Left ventricle myocardium inferior (tissue), 1 donor: ENCODE measurements at places on chromosomes 7 and 10. TPM values are rescaled to one million over a fixed set of nuclear protein-coding genes. Genes with fewer than 3 reads are reported as not detected.

CYP2C19 gene
- total RNA-seq = not detected

KAZALD1 gene
- 5.1 TPM for total RNA-seq

ZNF277 gene
- total RNA-seq = 14.6 TPM

- H3K4me3 ChIP-seq = no peak overlapping the region
- no peaks in the 10 kb centered on the region for H3K36me3 ChIP-seq
- DNase-seq = no peak
- no peaks in the 10 kb centered on the region for H3K4me1 ChIP-seq
- H3K27ac ChIP-seq = no peak overlapping the region
Observed at GRCh38 chr7:140484951-140485499, 5.7 kb upstream of the MKRN1 start.

- H3K27ac ChIP-seq = no peak overlapping the region
- no peaks in the 10 kb centered on the region for H3K27me3 ChIP-seq
- no peaks in the 10 kb centered on the region for H3K36me3 ChIP-seq
- no peak for DNase-seq
Observed at GRCh38 chr10:110553905-110554304, 13.6 kb upstream of the SMC3 start.

DNA sequence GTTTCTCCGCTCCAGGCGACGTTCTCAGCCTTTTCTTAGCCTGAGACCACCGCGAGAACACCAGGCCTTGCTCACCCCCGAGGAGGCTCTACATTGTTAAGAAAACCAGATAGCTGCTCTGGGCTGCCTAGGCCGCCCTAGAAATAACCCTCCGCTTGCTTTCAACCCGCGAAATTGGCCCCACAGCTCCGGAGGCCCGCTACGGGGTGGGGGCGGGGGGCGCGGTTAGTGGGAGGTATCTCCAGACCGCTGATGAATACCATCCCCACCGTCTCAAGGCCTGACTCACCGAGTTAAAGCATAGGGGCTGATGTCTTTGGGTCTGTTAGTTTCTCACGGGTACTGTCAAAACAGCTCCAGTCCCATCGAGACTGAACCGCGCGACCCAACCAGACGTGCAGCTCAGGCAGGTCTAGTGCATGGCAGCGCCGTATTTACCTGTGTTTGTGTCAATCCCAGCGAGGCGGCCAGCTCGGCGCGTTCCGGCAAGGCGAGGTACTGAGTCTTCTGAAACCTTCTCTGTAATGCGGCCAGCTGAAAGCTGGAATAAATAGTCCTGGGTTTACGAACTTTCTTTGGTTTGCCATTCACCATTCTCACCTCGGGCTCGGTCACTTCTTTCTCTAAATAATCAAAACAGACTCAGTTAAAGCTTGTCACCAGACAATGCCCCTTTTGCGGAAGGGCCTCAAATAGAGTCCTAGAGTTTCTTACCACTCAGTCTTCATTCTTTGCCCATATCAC lies 2.7 kb downstream of the DLX5 start:
- H3K36me3 ChIP-seq = no peaks in the 10 kb centered on the region
- H3K4me3 ChIP-seq = no peak overlapping the region
- H3K4me1 ChIP-seq = peaks cover 73% of the 10 kb centered on the region
- H3K27ac ChIP-seq = no peak overlapping the region
- DNase-seq = no peak

GRCh38 chr7:38451840-38452239 lies 178.4 kb upstream of the TARP start:
- H3K27ac ChIP-seq = no peak overlapping the region
- DNase-seq = no peak
- no peaks in the 10 kb centered on the region for H3K27me3 ChIP-seq
- no peak overlapping the region for H3K4me3 ChIP-seq

DNA sequence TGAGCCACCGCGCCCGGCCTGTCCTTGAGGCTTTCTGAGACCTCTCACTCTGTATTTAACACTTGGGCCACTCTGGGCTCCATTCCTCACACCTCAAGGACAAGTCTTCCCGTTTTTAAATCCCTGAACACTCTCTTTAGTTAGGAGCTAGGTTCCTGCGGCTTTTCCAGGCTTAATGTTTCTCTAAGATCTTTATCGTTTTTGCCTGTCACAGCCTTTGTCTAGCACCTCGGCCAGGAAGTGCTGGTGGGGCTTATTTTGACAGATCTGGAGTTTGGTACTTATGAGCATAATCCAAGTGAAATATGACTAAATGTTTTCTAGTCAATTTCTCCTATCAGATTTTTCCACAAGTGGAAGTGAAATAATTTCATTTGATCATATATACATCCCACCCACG lies 186.6 kb downstream of the DPY19L1 start:
- H3K27ac ChIP-seq = no peak overlapping the region
- no peaks in the 10 kb centered on the region for H3K4me1 ChIP-seq
- peaks cover 19% of the 10 kb centered on the region for H3K27me3 ChIP-seq
- H3K4me3 ChIP-seq = no peak overlapping the region
- no peaks in the 10 kb centered on the region for H3K36me3 ChIP-seq

DNA sequence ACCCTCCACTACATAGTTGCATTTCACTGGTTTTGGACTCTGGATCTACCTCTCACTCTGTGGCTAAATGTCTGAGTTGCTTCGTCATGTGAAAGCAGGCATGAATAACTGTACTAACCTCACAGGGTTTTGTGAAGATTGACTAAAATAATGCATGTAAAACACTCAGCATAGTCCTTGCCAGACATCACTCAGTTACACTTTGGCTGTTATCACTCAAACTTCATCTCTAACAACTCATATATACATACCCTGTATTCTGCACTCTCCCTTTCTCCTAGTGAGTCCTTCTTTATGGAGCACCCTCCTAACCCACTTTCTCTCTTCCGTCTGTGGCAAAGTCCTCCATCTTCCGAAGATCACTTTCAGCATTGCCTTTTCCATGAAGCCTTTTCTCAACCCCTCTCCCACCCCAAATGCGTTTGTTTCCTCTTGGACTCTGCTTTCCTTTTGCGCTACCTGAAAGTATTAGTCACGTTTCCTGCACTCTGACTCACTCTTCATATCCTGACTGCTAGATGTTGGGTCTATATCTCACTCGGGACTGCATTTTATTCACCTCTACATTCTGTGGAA lies 72.6 kb downstream of the OSBPL3 start:
- no peak overlapping the region for H3K4me3 ChIP-seq
- peaks cover 59% of the 10 kb centered on the region for H3K4me1 ChIP-seq
- H3K27me3 ChIP-seq = no peaks in the 10 kb centered on the region
- no peaks in the 10 kb centered on the region for H3K36me3 ChIP-seq
- no peak overlapping the region for H3K27ac ChIP-seq

- H3K36me3 ChIP-seq = peaks cover 3% of the 10 kb centered on the region
- no peaks in the 10 kb centered on the region for H3K27me3 ChIP-seq
- no peak overlapping the region for H3K27ac ChIP-seq
Observed at GRCh38 chr7:590731-591551, 71.3 kb upstream of the PDGFA start.

GRCh38 chr7:45974540-45975360 lies 53.7 kb upstream of the IGFBP3 start:
- no peak overlapping the region for H3K4me3 ChIP-seq
- H3K4me1 ChIP-seq = peaks cover 25% of the 10 kb centered on the region
- H3K36me3 ChIP-seq = no peaks in the 10 kb centered on the region

DNA sequence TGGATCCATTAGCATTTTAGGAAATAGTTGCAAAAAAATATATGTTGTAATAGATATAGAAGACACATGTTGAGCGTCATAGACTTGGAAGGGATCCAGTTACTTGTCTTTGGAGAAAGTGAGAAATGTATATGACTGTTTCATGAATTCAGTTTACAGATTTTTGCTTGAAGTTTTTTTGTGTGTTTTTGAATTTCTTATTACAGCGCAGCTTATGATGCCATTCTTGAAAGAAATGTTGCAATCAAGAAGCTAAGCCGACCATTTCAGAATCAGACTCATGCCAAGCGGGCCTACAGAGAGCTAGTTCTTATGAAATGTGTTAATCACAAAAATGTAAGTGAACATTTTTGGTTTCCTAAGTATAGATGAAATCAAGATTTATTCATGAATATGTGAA lies 98.2 kb downstream of the MAPK8 start:
- H3K4me1 ChIP-seq = peaks cover 9% of the 10 kb centered on the region
- H3K27ac ChIP-seq = no peak overlapping the region
- no peak overlapping the region for H3K4me3 ChIP-seq
- DNase-seq = no peak
- no peaks in the 10 kb centered on the region for H3K27me3 ChIP-seq

GRCh38 chr7:157738066-157738460 lies 401.3 kb downstream of the DNAJB6 start:
- H3K36me3 ChIP-seq = no peaks in the 10 kb centered on the region
- H3K27ac ChIP-seq = no peak overlapping the region
- H3K4me3 ChIP-seq = peak overlapping the region; percentile 33
- peaks cover 82% of the 10 kb centered on the region for H3K27me3 ChIP-seq
- DNase-seq = no peak

DNA sequence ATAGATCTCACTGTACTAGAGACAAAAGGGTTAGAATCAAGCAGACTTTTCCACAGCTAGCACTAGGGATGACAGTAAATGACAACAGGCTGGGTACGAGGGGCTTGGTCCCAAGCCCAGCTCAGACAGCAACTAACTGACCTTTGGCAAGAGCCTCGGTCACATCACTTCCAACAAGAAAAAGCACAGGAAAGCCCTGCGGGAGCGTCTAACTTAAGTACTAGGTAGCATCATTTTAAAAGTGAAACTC lies 22.8 kb downstream of the CALML3 start:
- peak overlapping the region; percentile 79 for H3K27ac ChIP-seq
- no peaks in the 10 kb centered on the region for H3K27me3 ChIP-seq

- DNase-seq = no peak
- no peaks in the 10 kb centered on the region for H3K27me3 ChIP-seq
- no peaks in the 10 kb centered on the region for H3K36me3 ChIP-seq
- H3K4me3 ChIP-seq = no peak overlapping the region
- H3K27ac ChIP-seq = peak overlapping the region; percentile 35
Observed at GRCh38 chr7:36208426-36208825, 55.4 kb downstream of the EEPD1 start.

- peaks cover 51% of the 10 kb centered on the region for H3K4me1 ChIP-seq
- no peak overlapping the region for H3K4me3 ChIP-seq
- H3K36me3 ChIP-seq = no peaks in the 10 kb centered on the region
- DNase-seq = no peak
- no peak overlapping the region for H3K27ac ChIP-seq
- H3K27me3 ChIP-seq = no peaks in the 10 kb centered on the region
Observed at GRCh38 chr7:92680442-92680841, 90.3 kb upstream of the FAM133B start.

GRCh38 chr7:93364806-93365205 lies 132.6 kb downstream of the VPS50 start:
- H3K4me3 ChIP-seq = no peak overlapping the region
- no peaks in the 10 kb centered on the region for H3K36me3 ChIP-seq
- DNase-seq = no peak
- no peak overlapping the region for H3K27ac ChIP-seq
- H3K27me3 ChIP-seq = no peaks in the 10 kb centered on the region
- H3K4me1 ChIP-seq = no peaks in the 10 kb centered on the region

GRCh38 chr7:888081-889024 lies 12.0 kb downstream of the GET4 start:
- H3K27me3 ChIP-seq = no peaks in the 10 kb centered on the region
- peaks cover 60% of the 10 kb centered on the region for H3K36me3 ChIP-seq
- no peak overlapping the region for H3K4me3 ChIP-seq
- peaks cover 44% of the 10 kb centered on the region for H3K4me1 ChIP-seq
